Stimulated activated CD8-positive, alpha-beta memory T cell treated with anti-CD3 and anti-CD28 coated beads, Interleukin-4, amount 100 ng/mL, for 1 hour (primary cell): ENCODE measurements at places on chromosomes 1 and 21.
A peak's percentile ranks its signal among the peaks of the same experiment; 100 is the strongest.

GRCh38 chr1:150477733-150478132 lies 9.5 kb upstream of the TARS2 start:
- no peak for DNase-seq

DNA sequence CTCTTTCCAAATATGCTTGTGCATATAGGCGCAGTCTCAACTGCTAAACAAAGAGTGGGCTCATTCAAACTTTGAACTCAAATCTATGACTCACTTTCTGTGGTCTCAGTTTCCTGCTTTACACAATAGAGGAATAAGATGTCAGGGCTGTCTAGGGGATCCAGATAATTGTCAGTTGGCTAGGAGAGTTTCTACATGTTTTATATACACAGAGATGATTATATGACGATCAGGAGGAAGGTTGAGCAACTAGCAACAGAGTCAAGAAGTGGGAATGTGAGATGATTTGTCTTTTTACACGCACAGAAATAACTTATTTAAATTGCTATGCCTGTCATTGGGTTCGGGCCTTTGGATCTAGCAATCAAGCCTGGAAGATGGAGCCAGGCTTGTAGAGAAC lies 299.4 kb upstream of the LYPLAL1 start:
- DNase-seq = no peak

DNA sequence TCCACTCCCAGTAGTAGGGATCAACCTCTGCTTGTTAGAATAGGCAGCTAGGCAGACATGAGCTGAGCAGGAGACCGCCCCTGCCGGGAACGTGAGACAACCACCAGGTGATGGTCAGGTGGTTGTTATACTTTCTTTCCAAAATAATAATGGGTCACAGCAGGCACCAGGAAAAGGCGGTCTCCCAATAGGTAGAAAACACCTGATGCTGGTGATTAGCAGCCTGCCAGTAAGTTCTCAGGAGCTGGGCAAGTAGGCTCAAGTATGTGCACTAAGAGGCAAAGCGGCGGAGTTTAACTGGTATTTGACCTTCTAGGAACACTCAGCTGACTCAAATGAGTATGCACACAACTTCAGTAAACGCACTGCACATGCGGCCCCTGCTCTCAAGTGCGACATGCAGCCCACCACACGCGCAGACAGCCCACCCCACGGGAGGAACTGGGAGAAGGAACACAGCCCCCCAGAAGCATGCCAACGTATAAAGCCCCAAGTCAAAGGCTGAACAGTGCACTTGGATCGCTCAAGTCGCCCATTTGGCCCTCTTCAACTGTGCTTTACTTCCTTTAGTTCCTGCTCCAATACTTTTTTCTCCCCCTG lies 80.0 kb downstream of the DESI2 start:
- no peak for DNase-seq

DNA sequence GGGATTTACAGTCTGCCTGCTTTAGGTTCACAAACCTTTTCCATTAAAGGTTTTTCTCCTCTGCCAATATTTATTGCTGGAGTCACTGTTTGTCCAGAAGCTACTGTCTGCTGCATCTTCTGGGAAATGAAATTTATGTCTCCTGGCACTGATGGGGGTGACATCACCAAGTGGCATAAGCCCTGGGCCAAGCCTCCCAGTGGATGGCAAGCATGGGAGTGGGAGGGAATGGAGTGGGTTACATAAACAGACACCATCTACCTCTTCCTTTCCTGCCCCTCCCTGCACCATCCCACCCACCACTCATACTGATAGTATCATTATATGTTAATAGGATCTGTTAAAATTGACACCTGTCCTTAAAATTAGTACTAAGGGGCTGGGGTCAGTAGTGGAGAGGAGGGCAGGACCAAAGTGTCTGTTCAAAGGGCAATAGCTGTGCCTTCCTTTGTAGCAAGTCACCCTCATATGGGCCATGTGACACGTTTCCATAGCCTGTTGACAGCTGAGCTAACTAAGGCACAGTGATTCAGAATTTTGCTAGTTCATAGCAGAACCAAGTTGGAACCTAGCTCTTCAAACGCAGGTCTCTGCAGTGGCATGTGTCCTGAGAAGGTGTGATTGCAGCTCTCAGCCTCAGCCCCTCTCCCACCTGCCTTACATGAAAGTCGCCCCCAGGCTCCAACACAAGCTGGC lies 71.0 kb downstream of the MAB21L3 start:
- no peak for DNase-seq

DNA sequence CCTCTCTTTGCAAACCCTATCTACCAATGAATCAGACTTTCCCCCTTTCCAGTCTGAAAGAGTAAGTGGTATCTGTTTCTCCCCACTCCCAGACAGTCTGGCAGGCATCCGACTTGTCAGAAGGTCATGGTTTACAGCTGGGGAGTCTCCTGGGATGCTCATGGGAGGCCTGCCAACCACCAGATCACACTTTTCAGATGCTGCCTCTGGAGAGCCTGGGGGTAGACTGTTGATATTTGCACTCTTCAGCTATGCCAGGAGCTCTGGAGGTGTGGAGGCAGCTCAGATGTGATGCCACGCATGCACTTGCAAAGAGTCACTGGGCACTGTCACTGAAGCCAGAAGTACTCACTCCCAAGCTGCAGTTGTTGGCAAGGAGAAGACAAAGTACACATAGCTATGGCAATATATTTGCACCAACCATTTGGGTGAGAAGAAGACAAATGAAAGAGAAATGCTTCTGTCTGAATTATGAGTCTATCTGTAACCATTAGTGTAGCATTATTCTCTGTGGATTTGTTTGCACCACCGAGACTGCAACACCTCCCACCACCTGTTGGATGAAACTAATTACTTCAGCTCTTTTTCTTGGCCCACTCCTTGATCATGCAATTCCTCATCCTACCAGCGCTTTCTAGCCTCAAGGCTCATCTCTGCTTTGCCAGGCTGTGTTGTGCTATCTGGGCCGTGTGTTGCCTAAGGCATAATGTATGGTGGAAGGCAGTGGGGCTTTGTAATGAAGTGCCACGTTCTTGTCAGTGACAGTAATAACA lies 133.0 kb upstream of the SPAG17 start:
- DNase-seq = no peak

- no peak for DNase-seq
Measured at GRCh38 chr1:79376106-79376505, 369.6 kb upstream of the ADGRL4 start.

DNA sequence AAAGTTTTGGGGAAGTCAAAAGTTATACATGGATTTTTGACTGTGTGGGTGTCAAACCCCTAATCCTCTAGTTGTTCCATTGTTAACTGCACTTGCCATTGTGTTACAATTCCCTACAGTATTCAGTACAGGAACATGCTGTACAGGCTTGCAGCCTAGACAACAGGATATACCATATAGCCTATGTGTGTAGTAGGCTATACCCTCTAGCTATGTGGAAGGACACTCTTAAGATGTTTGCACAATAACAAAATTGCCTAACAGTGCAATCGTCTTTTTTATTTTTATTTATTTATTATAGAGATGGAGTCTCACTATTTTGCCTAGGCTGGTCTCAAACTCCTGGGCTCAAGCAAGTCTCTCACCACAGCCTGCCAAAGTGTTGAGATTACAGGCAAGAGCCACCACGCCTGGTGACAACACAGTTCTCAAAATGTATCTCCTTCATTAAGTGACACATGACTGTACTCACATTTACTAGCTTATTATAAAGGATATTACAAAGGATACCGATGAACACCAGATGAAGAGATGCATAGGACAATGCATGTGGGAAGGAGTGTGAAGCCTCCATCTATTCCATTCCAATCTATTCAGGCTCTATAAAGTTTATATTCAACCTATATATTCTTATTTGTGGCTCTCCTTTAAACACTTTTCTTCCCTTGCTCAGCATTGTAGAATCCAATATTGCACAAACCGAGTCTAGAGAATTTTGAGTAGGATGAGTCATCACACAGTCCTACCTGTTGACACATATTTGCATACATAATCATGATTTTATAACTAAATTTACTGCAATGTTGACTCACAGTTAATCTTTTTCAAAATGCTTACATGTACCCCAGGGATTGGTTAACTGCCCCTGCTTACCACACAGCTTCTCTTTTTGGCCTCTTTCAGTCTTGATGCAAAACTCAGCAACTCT lies 28.4 kb upstream of the CEP350 start:
- no peak for DNase-seq

- no peak for DNase-seq
Measured at GRCh38 chr1:156662005-156662799, 15.0 kb downstream of the NES start.

DNA sequence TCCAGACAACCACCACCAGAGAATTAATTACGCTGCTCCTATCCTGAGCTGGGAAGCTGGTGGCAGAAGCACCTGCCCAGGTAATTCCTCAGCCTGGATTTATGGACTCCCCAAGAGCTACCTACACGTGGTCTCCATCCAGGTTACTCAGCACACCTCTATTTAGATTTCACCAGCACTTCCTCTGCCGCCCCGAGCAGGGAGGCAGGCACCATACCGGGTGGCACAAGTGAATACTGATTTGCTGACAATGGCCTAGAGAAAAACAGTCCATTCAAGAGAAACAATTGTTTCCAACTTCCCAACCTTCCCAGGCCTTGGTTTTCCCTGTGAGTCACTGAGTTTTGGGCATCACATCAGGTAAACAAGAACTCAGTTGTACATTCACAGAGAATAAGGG lies 134.3 kb downstream of the MATN1 start:
- DNase-seq = no peak

- DNase-seq = no peak
Measured at GRCh38 chr1:47675047-47675675, 237.3 kb downstream of the FOXD2 start.

DNA sequence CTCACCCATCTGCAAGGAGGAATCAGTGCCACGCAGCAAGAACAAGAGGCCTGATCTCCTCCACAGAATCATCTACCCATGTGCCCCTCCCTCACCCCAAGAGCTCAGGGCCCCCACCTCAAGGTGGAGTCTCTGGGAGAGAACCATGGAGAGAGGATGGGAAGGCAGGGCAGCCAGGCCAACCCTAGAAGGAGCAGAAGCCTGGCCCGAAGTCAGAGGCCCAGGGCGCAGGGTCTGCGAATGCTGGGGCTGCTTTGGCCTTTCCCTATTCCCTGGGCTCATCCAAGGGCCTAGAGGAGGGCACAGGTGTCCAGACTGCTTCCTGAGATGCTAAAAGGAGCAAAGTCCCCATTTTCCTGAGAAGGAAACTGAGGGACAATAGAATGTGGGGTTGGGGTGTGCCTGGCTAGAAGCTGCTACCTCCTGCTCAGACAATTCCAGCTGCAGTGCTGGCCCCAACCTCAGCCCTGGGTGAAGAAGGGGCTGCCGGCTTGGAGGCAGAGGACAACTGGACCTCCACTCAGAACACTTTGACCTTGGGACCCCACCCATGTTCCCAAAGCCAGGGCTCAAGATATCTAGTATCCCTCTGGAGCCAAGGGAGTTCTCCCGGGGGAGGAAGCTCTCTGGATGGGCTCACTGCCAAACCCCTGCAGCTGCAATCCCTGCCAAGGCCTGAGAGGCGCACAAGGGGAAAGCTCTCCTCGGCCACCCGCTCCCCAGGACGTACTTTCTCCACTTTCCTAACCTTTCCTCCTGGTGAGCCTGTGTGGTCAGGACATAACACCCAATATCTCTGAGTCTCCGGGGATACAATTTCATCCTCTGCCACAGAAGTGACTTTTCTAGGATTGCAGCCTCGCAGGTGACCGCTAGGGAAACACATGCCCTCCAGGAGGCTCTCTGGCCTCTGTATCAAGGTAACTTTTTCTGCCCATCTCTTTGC lies 16.6 kb upstream of the LEMD1 start:
- DNase-seq = no peak

DNA sequence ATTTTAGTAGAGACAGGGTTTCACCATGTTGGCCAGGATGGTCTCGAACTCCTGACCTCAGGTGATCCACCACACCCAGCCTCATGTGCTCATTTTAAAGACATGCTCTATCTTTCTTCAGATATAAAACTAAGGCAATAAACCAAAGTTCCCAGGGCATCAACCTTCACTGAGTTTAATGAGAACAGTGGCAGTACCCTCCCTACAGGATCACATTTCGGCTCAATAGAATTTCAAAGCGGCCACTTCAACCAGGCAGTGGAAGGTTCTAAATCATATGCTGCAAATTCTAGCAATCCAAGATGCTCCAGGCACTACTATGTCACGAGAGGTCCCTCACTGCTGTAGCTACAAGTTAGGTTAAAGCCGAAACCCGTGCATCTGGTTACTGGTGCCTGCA lies 45.5 kb downstream of the PARP1 start:
- no peak for DNase-seq

DNA sequence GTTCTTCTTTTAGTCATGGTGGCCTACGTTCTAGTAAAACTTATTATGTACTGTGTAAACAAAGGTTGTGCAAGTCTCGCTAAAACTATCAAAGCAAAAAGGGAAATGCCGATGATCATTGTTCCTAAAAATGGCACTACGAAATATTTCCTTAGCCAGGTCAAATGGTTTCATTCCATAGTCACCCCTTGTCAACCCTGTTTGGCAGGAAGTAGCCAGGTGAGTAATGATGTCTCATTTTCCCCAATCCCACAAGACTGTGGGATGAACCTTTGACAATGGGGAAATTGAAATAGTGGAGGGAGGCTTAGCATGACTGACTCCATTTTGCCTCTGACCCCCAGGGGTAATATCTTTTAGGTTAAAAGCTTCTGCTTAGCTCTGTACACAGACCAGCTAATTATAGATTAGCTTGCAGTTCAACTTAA lies 5.6 kb upstream of the REN start:
- DNase-seq = no peak

DNA sequence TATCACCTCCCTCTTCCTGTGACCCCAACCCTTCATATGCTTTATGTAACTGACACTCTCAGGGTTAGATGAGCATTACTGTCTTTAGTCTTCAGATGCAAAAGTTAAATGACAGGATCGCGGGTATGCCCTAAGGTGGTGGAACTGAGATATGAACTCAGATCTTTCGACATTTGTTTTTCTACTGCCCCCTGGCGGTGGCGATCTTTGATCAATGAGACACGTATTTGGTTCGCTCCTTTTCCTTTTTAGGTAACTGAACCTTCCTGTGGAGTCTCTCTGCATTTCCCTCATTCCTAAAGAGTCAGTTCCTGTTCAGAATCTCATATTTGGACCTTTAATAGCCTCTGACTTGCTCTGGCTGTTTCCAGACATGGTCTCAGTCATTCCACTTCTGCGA lies 47.8 kb upstream of the ZP4 start:
- DNase-seq = no peak

- no peak for DNase-seq
Measured at GRCh38 chr1:179077396-179077795, 4.5 kb upstream of the TOR3A start.

DNA sequence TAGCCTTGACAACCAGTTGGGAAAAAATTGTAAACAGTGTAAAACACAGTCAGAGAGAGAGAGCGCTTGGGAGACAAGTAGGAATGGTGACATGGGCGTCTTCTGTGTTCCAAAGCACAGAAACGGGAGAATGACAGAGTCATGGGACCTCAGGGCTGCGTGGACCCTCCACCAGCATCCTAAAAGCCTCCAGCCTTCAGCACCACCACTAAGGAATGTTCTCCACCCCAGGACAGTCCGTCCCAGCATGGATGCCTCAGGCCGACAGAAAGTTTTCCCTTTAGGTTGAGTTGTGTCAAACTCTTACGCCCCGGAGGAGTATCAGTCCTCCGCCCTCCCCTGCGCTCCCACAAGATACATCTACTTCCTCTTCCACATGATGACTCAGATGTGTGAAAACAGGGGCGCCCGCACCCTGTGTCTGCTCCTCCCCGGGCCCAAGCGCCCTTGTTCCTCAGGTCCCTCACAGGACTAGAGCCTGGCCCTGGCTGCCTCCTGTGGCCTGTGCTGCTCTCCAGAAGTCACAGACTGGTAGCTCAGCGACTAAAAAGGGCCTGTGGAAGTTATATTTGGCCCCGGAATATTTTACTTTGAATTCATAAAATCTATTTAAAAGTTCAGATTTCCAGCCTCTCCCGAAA lies 63.9 kb upstream of the EFHD2 start:
- DNase-seq = peak; percentile 46

GRCh38 chr1:13570924-13571323 lies 12.7 kb upstream of the PDPN start:
- DNase-seq = no peak
